ENCODE measurements at places on chromosomes 1 and 21. TPM values are rescaled to one million over a fixed set of nuclear protein-coding genes. Genes with fewer than 3 reads are reported as not detected.

Gene ARHGEF16
- polyA plus RNA-seq, result 13.2 TPM

Gene SLC9C2
- 0.09 TPM for polyA plus RNA-seq

Gene ZNF684
- polyA plus RNA-seq, result 10.2 TPM

DNA sequence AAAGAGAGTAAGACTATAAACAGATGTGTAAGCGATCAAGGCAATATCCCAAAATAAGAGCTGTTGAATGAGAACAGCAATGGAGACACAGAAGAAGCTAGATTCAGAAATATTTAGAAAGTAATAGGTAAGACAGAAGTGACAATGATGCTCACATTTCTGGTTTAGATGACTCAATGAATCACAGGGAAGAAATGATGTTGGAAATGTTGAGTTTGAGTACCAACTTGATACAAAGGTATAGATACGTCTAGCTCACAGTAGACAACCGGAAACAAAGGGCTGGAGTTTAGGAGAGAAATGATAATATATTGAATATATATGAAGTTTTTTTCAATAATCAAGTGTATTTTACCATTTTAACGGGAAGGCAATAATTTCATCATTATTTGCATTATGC is 6.5 kb downstream of the GATAD2B start:
- DNase-seq, result no peak

DNA sequence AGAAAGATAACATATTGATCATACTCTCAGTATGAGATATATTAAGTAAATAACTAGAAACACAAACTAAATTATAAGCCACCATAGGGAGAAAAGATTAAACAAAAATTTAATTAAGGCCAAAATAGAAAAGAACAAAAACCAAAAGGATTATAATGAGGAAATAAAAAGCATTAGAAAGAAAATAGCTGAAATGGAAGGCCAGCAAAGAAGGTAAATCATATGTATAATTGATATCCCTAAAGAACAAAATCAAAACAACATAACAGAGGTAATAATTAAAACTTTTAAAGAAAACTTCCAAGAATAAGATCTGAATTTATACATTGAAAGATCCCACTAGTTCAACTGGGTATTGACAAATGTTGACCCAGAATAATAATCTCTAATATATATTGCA is 453.0 kb downstream of the LRRIQ3 start:
- no peak for DNase-seq

Gene TAGLN2
- polyA plus RNA-seq, result 147 TPM

DNA sequence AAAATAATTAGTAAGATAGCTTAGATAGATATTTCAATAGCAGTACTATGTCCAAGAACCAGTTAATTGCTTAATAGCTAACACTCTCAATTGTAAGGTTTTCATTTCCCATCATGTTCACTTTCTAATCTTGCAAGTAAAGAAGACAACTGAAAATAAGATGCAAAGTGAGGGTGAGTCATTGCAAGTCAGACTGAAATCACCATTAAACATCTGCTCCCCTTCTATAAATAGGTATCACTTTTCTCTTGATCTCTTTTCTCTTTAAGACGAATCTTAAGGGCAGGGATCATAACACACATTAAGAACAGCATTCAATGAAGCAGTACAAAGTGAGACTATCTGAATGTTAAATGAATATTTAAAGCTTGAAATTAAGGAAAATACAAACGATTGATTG is 40.4 kb downstream of the UBR4 start:
- no peak for DNase-seq

GRCh38 chr1:176217461-176218099 is 10.5 kb upstream of the COP1 start:
- DNase-seq, result no peak

Measured in left renal pelvis (tissue), 4 donors.